ENCODE measurements at places on chromosomes 6 and 20.
A peak's percentile ranks its signal among the peaks of the same experiment; 100 is the strongest.

DNA sequence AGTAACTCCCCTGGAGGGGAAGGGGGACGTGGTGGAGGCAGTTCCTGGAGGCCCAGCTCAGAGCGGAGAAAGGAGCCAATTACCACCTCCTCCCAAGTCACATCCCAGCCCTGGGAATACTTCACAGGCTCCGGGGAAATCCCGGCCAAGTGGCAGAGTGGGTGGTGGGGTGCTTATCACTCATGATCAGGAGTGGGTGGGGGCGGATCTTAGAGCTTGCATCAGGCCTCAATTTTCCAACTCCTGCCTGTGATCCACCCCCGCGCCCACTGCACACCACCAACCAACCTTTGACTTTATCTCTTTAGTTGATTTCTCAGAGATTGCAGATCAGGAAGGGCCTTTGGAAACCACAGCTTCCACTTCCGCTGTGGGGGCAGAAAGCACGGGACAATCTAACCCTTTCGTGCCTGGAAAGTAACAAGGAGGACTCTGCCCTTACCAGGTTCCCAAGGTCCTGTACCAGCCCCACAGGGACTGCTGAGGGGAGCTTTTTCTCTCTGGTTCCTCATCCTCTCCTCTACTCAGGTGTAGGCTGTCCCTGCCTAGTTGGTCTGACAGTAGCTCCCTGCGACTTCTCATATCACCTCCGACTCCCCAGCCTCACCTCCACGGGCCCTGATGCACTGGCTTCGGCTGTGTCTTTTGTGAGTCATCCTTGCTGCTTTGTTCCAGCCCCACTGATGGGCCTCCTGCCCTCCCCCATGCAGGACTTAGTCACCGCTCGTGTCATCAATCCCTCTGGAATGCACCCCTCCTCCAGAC lies 24.9 kb upstream of the IER3 start:
- peak; percentile 97 for DNase-seq

DNA sequence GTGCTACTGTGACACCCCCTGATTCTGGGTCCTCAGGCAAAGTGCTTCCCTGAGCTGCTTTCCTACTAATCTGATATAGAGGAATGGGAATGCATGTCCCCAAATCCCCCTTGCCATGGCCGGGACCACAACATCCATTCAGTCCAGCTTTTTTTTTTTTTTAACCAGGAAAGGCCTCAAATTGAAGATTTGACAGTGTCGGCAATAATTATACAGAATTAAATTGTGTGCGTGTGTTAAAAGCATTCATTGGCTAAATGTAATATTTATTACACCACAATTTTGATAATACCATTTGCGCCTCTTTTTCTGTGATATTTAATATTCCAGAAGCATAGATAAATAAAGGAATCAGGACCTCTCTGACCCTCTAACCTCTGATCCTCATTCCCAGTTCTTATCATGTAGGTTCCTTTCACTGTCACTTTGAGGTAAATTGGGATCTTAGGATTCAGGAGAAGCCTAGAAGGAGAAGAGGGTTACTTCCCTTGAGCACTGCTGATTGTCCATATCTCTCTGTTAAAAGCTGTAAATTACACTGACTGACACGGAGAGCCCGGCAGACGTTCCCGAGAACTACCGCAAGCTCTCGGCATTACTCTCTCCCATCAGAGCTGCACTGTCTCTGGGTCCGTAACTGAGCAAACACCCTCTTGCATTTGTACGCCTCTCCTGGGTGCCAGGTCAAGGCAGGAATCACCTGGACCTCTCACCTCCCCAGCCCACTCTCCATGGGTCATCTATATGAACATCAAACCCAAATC lies 29.4 kb upstream of the MAFB start:
- DNase-seq, result no peak

- DNase-seq, result no peak
These were observed 332.3 kb downstream of the BCKDHB start for GRCh38 chr6:80438772-80439171.

- DNase-seq, result no peak
These were observed 6.6 kb downstream of the TM9SF4 start for GRCh38 chr20:32116079-32116521.

GRCh38 chr20:19497064-19497463 lies 261.0 kb upstream of the RIN2 start:
- DNase-seq, result no peak

- DNase-seq, result peak; percentile 61
These were observed 54.6 kb downstream of the FYN start for GRCh38 chr6:111818539-111819226.

GRCh38 chr6:24825130-24825630 lies 26.5 kb upstream of the ARMH2 start:
- no peak for DNase-seq

- no peak for DNase-seq
These were observed 188.3 kb downstream of the BMP7 start for GRCh38 chr20:57078116-57078515.

GRCh38 chr6:136544326-136544725 lies 5.9 kb downstream of the MAP7 start:
- no peak for DNase-seq

DNA sequence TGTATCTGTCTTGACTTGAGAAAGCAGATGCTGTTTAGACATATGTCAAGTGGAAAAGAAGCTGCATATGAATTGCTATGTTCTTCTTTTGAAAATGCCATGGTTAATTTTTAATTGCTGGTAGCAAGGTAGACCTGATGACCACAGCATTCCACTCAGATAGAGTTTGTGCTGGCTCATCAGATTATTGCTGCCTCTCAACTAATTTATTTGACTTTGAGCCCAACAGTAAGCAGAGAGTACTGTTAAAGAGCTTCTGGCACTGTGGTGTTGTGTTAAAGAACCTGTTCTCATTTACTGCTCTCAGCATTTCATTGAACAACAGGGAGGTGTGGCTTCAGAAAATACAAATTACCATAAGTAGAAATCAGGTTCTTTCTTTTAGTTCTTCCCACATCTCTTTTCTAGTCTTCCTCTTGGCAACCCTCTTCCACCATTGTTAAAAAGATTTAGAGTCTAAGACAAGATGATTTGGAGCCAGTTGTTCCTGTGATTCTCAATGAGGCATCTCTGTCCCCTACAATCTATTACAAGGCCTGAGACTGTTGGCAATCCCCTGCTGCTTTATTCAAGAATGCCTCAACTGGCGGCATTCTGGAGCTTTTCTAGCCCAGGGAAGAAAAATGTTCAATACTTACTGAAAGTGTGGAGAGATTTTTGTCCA lies 967.6 kb upstream of the GJE1 start:
- no peak for DNase-seq

DNA sequence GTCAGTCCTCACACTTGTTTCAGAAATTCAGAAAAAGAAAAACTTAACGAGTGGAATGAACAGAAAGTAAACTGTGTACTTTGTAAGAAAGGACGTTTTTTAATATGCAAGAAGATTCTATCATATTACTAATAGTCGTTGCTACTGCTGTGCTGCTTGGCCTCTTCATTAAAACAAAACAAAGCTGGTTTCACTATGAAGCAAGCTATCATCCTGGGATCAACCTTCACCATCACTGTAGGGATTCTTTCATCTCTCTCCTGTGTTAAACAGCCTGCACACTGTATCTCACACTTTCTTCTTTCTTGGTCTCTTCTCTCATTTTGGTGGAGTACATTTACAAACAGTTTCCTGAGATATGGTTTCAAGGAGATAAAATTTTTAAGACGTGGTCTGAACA lies 284.2 kb downstream of the BTBD9 start:
- no peak for DNase-seq

DNA sequence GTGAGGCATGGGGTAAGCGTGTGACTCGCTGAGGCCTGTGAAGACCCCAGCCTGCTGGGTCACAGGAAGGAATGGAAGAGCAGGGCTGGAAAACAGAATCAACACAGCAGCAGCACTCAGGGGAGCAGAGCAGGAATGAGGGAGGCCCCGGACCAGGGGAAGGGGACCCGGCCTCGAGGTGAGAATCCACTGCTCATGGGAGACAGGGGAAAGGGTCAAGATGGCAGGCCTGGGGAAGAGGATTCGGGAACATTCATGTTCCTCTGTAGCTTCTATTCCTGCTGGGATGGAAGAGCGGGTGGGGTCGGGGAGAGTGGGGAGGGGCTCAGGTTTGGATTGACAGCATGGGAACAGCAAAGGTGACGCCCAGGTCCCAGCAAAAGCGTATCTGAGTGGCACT lies 59.4 kb downstream of the NPEPL1 start:
- DNase-seq, result no peak

DNA sequence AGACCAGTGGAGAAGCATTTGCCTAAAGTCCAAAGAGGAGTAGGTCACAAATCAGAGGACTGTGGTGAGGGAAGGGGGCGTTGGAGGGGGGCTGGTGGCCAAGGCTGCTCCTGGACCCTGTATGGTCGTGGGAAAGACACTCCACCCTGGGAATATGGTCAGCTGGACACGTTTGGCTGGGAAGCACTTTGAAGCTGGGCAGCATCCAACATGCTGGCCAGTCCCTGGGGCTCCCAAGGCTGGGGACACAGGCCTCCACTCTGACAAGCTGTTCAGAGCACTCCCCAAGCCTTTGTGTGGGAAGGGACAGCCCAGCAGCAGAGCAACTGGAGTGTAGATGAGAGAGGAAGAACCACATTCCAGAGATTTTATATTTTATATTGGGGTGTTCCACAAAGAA lies 203.2 kb downstream of the ANKRD60 start:
- DNase-seq, result no peak

DNA sequence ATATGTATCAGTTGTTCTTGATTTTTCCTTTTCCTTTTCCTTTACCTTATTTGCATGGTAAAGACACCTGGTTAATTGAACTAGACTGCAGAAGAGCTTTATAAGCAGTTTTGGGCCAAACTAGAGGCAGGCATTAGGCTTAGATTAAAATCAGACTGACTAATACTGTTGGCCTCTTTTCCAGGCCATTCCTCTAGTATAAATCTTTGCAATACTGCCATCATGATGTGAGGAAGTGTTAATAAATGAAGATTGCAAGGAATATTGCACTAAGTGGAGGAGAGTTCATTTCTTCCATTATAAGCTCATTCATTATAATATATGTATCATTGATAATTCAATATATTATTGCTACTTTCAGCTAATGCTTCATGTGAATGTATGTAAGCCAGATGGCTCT lies 163.8 kb downstream of the MMUT start:
- no peak for DNase-seq

- DNase-seq, result no peak
These were observed 665 bp downstream of the RRAGD start for GRCh38 chr6:89411145-89412070.

GRCh38 chr6:164924674-164925073 lies 384.7 kb downstream of the C6orf118 start:
- DNase-seq, result no peak

DNA sequence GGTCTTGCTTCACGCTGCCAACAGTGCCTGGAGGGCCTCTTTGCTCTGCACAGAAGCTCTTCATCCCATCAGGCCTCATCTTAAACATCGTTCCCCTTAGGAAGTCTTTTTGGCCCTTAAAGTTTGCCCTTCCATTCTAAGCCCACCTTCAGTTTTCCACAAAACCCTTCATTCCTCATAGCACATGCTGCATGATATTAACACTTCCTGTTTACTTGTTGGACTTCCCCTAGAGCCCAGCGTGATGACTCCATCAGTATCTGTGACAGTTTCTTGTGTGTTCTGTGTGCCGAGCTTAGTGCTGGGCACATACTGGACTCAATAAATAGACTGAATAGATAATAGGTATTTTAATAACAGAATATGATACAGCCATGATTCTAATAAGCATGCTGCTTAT lies 2.2 kb downstream of the NT5DC1 start:
- DNase-seq, result peak; percentile 46

GRCh38 chr6:8434727-8435092 lies 635 bp downstream of the SLC35B3 start:
- DNase-seq, result no peak

DNA sequence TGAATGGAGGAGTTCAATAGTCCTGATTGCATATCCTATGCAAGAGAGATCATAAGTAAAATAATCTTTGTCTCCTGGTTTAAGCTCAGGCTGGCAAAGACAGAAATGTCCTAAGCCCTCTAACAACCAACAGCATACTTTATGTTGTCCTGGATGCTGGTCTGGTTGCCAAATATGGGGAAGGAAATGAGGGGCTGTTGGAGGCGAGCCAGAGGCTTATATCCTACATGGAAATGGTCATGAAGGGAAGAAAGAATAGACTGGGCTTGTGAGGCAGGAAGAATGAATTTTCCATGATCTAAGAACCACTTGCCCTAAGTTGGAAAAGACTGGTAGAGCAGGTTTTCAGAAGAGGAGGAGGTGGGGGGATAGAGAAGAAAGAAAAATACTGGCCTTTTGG lies 237.1 kb downstream of the SMOC2 start:
- no peak for DNase-seq

GRCh38 chr6:11251553-11252360 lies 19.3 kb upstream of the NEDD9 start:
- DNase-seq, result no peak

DNA sequence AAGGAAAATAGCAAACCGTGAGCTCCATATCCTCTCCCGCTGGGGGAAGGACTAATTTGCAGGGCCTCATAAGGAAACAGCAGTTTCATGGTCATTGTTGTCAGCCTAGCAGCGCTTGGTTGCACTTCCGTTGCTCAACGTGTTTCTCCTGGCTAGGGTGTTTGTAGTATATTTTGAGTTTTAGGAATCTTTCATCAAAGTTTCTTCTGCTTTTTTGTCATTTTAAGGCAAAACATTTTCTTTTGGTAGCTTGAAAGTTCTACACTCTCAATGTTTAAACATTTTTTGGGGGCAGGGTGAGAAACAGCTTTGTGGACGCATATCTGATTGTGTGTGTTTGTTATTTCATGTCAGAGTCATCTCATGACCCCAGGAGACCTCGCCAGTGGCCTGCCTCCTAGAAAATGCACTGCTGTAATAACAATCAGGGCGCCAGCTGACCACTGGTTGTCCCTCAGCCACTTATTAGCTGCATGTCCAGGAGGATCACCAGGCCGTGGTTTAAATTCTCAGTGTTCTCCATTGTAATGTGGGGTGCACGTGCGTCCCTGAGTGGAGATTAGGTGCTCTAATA lies 20.6 kb downstream of the JARID2 start:
- DNase-seq, result peak; percentile 74

DNA sequence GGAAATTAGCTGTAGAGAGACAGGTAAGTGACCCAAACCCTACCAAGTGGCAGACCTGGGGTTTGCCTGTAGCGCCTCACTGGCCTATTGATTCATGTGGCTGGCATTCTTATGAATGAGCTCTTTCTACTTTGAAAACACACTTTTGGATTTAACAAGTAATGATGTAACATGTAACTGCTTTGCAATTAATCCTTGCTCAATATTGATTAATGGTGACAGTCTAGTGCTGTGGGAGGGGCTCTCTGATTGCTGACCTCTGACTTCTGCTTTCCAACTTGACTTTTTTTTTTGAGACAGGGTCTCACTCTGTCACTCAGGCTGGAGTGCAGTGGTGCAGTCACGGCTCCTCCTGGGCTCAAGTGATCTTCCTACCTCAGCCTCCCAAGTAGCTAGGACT lies 82.7 kb downstream of the TIAM2 start:
- peak; percentile 16 for DNase-seq

GRCh38 chr6:57313711-57314471 lies 3.5 kb upstream of the PRIM2 start:
- DNase-seq, result no peak

DNA sequence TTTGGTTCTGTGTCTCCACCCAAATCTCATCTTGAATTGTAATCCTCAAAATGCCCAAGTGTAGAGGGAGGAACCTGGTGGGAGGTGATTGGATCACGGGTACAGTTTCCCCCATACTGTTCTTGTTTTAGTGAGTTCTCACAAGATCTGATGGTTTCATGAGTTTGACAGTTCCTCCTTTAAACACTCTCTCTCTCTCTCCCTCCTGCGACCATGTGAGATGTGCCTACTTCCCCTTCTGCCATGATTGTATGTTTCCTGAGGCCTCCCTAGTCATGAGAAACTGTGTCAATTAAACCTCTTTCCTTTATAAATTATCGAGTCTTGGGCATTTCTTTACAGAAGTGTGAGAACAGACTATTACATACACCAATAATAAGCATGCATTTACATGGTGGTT lies 12.1 kb upstream of the EYS start:
- no peak for DNase-seq

Measured in inflammatory macrophage (primary cell).